NCI-H2029 (cell line): ENCODE measurements at places on chromosomes 6 and 20.
A peak's percentile ranks its signal among the peaks of the same experiment; 100 is the strongest.

DNA sequence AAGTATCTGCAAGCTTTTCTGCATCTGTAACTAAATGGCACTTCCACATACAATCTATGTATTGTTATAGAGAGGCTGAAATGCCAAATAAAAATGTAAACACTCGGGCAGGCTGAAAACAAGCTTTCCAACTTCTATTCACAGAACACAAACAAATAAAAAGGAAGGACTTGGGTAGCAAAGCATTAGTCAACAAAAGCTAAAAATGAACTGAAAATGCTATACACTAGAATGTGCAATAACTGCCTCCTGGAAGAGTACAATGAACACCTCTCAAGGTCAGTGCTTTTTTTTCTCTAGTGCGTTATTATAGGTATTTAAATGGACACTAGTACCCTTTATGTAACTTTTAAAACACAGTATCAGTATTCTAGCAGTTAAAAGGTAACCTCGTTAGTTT lies 31.4 kb downstream of the STK38 start:
- no peak for DNase-seq

GRCh38 chr6:45522486-45522885 lies 144.8 kb upstream of the SUPT3H start:
- DNase-seq: no peak

GRCh38 chr20:38299963-38300362 lies 4.0 kb upstream of the BPI start:
- DNase-seq: peak; percentile 25

DNA sequence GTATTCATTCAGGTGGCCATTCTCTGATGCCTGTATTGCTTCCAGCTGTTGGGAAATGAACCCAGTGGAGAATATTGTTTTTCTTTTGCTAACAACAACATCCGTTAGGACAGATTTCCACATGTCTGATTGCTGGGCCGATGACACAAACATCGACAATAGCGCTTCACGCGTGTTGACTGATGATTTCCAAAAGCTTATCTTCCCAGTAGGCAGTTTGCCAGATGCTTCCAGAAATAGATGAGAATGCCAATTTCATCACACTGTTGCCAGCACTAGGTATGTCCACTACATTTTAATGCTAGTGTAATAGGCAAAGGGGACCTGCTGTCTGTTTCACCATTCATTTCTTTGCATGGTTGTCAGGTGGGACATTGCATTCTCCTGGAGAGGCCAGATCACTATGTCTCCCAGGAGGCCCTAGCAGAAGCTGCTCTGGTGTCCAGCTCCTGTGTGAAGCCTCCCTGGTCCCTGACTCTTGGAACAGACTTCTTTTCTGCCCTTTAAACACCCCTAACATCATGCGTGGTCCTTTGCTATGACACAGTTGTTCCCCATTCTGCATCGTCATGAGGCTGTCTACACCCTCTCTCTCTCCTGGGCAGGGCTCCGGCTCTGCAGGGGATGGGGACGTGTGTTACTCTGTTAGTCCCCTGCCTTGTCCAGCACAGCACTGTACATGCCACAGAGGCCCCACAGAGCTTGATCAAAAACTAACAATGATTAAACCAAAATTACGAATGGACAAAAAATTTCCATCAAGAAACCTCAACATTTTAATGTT lies 181.6 kb downstream of the CDH26 start:
- peak; percentile 40 for DNase-seq

- DNase-seq: no peak
Measured at GRCh38 chr6:165426892-165427291, 117.5 kb upstream of the C6orf118 start.

- no peak for DNase-seq
Measured at GRCh38 chr6:161676586-161676985, 402.7 kb upstream of the AGPAT4 start.

GRCh38 chr6:71386215-71386614 lies 97.6 kb downstream of the OGFRL1 start:
- no peak for DNase-seq

- no peak for DNase-seq
Measured at GRCh38 chr20:38214256-38215193, 46.0 kb downstream of the KIAA1755 start.

- no peak for DNase-seq
Measured at GRCh38 chr6:110421749-110422443, 6.5 kb upstream of the DDO start.

- no peak for DNase-seq
Measured at GRCh38 chr6:153218184-153218792, 87.2 kb upstream of the RGS17 start.

DNA sequence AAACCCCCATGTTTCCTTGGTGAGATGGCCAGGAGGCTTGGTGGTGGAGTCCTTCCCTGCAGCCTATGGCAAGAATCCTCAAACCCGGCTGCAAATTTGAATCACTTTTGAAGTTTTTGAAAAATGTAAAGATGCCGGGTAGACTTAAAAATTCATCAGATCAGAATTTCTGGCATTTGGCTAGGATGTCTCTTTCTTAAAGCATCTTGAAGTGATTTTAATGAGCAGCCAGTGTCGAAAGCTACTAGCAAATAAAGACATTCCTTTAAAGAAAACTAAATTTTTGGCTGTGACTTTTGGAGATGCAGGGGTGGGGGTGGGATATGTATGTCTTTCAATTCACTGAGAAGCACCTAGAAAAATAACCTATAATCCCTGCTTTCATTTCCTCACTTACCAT lies 25.6 kb upstream of the NOX3 start:
- DNase-seq: no peak

- DNase-seq: no peak
Measured at GRCh38 chr20:44357020-44357419, 1.5 kb downstream of the HNF4A start.

- DNase-seq: no peak
Measured at GRCh38 chr6:149887343-149887742, 10.6 kb downstream of the RAET1E start.

DNA sequence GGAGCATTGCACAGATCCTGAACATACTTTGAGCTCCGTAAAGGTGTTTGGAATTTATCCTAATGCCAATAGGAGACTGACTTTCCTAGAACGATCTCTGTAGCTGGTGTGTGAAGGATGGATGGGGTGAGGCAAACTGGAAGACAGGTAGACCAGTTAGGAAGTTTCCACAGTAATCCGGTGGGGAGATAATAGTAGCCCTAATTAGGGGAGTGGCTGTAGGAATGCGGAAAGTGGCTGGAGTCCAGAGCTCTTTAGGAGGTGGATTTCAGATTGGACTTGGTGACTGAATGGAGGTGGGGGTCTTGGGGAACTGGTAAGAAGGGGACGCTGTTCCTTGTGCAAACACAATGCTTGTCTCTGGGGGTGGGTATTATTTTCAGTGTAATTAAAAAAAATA lies 146.3 kb downstream of the SOX4 start:
- no peak for DNase-seq

GRCh38 chr6:168640768-168641167 lies 199.8 kb downstream of the SMOC2 start:
- DNase-seq: no peak

GRCh38 chr6:63636518-63637021 lies 968 bp downstream of the PHF3 start:
- DNase-seq: peak; percentile 23

DNA sequence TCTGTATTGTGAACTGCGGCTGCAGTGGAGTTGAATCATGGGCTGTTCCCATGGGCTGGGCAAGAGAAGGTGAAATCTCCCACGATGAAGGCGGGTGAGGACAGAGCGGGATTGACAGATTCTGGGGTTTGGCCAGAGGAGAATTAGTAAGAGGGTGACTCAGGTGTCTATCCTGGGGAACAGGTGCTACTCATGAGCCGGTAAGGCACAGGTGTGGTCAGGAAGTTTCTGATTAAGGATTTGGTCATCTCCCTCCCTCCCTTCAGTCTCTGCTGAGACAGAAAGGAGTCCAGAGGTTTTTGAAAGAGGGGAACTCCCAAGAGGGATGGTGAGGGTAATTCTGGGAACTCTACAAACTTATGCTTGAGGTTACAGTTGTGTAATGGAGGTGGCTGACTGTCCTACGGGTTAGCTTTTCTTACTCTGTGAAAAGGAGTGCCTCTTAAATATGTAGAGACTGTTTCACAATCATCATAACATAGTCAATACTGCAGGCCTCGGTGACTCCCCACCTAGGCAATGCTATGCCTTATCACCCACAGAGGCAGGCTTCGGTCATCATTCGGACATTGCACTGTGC lies 31.5 kb downstream of the SERPINB1 start:
- DNase-seq: no peak

- DNase-seq: no peak
Measured at GRCh38 chr6:127026247-127026646, 92.2 kb upstream of the RSPO3 start.

DNA sequence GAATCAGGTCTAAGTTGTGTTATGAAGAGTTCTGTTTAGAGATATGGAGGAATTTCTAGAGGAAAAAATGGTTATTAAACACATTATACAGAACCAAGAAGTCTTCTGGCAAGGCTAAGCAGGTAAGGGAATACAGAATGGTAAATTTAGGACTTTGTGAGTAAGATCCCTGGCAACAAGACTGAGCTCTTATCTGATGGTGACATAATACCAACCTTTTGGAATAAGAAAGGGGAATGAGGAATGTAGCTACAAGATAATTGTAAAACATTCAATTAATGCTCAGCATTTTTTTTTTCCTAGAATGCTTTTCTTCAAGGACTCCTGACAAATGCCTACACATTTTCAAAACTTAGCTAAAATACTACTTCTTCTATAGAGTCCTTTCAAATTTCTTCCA lies 51.8 kb downstream of the CYB5R4 start:
- no peak for DNase-seq

GRCh38 chr6:33277663-33278391 lies 904 bp downstream of the B3GALT4 start:
- DNase-seq: no peak

DNA sequence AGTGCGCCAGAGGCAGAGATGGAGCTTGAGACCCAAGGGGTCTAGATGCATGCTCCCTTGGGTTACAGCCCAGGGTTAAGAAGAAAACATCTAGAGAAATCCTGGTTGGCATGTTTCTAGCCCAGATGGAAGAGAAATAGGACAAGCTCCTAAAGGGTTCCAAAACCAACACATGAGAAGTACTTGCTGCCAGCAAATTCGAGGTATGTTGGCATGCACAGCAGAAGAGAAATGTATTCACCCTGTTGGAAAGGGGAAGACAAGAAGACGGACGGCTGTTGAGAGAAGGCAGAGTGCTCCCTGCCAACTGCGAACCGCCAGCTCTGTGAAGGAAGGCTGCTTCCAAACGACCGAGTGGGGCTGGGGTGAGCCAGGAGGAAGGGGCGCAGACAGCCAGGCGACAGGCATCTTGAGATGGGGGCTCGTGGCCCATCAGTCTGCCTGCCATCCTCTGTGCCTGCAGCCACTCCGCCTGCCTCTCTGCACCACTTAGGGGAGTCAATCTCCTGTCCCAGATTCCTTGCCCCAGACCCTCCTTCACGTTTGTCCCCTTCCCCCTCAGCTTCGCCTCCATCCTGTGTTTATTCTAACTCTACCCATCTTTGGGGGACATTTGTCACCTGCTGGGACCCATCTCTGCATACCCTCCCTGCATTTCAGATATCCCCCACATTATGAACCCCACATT lies 249.2 kb downstream of the CDC5L start:
- DNase-seq: no peak

GRCh38 chr6:147704691-147705090 lies 196.2 kb downstream of the SAMD5 start:
- DNase-seq: no peak

- no peak for DNase-seq
Measured at GRCh38 chr6:63862486-63863198, 227.0 kb downstream of the PHF3 start.
